ENCODE measurements at places on chromosomes 13 and 19.

- DNase-seq = no peak
Measured at GRCh38 chr19:14413693-14414181, 5.4 kb downstream of the DDX39A start.

DNA sequence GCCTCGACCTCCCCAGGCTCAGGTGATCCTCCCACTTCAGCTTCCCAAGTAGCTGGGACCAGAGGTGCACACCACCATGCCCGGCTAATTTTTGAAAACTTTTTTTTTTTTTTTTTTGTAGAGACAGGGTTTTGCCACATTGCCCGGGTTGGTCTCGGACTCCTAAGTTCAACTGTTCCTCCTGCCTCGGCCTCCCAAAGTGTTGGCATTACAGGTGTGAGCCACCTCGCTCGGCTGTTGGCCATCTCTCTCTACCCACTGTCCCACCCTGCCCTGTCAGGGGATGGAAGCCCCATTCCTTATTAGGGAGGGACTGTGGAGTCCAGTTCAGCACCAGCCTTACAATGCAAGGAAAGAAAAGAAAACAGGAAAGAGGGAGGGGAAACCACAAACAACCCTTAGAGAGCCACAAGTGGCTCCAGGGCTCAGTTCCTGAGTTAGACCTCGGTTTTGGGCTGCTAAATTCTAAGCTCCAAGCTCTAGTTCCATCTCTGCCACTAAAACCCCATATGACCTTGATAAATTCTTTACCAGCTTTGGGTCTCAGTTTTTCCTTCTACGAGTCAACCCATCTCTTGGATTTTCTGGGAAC is 31.7 kb downstream of the ACTL9 start:
- no peak for DNase-seq

DNA sequence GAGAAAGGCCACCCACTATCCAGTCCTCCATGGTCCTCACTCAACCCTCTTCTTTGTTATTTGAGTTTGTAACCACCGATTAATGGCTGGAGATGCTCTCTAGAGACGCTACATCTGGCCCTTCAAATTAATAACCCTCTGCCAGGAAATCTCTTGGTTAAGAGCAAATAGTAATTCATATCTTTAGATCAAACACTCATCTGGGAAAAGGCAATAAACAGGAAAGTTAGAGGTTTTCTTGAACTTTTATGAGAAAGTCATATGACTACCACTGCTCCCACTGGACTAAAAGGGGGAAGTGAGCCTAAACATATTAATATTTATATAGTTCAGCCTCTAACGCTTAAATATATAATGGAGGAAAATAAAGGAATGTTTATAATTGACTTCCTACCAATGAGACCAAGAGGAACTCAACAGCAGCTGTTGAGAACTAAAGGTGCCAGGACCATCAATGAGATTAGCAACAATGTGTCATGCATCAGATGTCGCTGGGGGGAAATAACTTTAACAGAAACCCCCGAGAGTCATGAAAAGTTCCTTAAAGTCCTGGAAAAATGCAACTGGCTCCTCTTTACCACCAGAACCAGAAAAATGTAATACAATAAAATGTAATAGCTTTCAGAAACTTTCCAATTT is 2.7 kb downstream of the TBC1D4 start:
- DNase-seq = no peak

DNA sequence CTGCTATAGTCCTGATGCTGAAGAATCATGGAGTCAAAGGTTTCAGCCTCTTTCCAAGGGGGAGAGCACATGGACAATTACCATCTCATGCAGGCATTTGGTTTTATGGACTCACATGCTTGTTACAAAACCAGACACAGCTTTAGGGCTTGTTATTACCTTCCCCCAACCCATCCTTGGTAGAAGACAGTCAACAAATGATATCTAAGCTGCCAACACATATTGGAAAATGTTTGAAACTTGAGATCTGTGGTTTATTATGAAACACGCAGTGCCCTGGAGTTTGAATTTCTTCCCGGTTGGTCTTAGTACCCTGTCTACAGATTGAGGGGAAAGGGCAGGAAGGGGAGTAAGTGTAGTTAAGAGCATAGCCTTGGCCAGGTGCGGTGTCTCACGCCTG is 12.5 kb upstream of the CYP2A6 start:
- DNase-seq = no peak

- no peak for DNase-seq
Measured at GRCh38 chr13:73194310-73194709, 135.5 kb downstream of the KLF5 start.

GRCh38 chr13:98681049-98681448 is 71.4 kb downstream of the SLC15A1 start:
- no peak for DNase-seq

DNA sequence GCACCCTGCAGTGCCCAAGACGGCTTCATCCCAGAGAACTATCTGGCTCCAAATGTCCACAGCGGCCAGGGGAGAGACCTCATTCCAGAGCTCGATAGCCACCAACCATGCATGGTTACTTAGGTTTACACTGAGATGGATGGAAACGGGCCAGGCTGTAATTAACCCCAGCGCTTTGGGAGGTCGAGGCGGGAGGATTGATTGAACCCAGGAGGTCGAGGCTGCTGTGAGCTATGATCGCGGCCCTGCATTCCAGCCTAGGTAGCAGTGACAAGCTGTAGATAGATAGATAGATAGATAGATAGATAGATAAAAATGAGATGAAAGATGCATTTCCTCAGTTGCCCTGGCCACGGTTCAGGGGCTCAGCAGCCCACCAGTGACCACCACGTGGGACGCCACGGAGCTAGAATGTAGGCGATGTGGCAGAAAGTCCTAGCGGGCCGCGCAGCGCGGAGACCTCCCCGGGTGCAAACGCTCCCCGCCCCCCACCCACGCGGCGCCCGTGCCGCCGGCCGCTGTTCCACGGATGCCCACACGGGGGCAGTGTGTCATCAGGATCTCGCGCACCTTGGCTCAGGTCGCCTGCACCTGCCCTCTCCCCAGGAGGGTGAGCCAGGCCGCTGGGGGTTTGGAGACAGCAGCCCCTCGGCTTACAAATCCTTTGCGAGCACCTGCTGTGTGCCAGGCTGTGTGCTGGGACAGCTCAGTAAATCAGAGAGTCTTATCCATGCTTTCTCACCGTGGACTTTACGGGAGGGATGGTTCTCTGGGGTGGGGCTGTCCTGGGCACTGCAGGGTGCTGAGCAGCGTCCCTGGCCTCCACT is 13.5 kb upstream of the TLE5 start:
- DNase-seq = peak; percentile 76

DNA sequence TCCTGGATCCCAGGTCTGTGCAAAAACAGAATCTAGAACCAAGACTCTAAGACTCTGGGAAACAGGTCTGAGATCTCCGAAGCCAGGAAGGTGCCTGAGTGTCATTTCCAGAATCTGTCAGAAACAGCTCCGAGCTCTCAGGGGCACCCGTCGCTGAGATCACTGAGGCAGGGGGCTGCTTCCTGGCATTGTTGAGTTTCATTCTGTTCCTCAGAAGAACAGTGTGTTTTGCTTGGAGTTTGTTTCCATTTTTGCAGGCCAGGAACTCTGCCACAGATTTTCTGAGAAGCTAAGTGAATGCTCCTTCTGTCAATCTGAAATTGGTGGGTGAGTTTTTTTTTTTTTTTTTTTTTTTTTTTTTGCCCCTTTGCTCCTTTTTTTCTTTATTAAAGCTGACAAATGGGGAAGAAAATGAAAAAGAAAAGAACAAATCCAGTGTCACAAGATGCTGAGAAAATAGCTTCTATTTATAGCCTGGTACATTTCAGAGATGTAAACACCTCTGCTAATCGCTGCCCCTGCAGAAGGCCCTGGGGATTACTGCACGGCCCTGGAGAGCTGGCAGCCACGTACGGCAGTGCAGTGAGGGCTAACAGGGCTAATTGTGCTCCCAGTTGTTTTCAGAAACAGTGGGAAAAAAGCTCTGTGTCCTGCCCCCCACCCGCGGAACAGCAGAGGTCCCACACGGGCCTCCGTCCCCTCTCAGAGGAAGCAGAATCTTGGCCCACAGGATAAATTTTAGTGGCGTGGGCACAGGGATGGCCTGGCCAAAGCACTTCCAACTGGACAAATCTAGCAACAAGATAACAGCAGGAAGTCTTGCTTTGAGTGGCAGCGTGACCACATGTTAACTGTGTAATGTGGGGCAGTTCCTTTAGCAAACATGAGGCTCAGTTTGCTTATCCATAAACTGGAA is 237.6 kb upstream of the IRS2 start:
- DNase-seq = no peak

GRCh38 chr19:56261145-56261544 is 11.4 kb upstream of the EDDM13 start:
- no peak for DNase-seq

DNA sequence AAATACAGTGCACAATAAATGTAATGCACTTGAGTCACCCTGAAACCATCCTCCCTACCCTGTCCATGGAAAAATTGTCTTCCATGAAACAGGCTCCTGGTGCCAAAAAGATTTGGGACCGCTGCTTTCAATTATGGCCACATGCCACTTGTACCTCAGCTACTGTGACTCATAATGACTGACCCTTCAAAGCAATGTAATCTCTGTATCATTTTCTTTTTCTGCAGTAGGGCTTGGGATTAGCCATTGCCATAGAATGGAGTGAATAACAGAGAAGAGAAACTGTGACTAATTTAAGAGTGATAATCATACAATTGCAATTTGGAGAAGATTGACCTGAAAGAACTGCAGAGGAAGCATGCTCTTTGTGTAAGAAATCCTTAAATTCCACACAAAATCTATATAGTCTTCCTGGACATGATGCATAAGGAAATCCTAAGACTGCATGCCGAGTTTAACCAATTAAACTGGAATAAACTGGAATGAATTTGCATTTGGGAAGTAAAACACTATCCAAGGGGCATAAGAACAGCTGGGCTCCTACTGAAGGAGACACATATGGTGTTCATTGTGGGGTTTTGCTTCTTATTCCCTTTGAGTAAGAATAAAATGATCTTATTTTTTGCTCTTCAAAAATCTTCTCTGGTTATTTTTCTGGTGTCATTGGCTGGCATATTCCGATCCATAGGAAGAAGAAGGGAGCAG is 59.5 kb upstream of the SLC7A1 start:
- no peak for DNase-seq

- DNase-seq = no peak
Measured at GRCh38 chr13:50519866-50520265, 323.6 kb downstream of the DLEU7 start.

- no peak for DNase-seq
Measured at GRCh38 chr13:22454586-22454985, 726.2 kb upstream of the SGCG start.

GRCh38 chr13:110436276-110436675 is 125.2 kb downstream of the RAB20 start:
- DNase-seq = no peak

- DNase-seq = no peak
Measured at GRCh38 chr13:83815598-83815997, 66.7 kb downstream of the SLITRK1 start.

GRCh38 chr13:85970727-85971126 is 171.5 kb upstream of the SLITRK6 start:
- no peak for DNase-seq

DNA sequence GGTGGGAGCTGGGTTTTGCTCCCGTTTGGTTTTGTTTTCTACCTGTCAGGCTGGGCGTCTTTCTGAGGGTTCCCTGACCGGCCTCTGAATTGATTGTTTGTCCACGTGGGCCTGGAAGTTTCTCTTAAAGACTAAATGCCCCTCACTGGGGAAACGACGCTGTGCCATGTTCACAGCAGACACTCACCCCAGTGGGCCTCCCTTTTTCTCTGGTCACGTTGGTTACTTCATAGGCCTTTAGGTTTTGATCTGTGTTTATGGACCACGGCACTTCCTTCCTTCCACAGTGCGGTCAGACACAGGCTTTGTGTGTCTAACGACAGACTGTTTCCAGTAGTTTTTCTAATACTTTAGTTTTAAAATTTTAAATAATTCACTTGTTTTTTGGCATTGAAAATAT is 20.1 kb upstream of the NDUFS7 start:
- DNase-seq = no peak

GRCh38 chr19:46898731-46899130 is 37.9 kb downstream of the ARHGAP35 start:
- DNase-seq = no peak

GRCh38 chr19:30555075-30555790 is 183.0 kb downstream of the ZNF536 start:
- no peak for DNase-seq

GRCh38 chr19:10617409-10618121 is 7.8 kb upstream of the SLC44A2 start:
- no peak for DNase-seq

DNA sequence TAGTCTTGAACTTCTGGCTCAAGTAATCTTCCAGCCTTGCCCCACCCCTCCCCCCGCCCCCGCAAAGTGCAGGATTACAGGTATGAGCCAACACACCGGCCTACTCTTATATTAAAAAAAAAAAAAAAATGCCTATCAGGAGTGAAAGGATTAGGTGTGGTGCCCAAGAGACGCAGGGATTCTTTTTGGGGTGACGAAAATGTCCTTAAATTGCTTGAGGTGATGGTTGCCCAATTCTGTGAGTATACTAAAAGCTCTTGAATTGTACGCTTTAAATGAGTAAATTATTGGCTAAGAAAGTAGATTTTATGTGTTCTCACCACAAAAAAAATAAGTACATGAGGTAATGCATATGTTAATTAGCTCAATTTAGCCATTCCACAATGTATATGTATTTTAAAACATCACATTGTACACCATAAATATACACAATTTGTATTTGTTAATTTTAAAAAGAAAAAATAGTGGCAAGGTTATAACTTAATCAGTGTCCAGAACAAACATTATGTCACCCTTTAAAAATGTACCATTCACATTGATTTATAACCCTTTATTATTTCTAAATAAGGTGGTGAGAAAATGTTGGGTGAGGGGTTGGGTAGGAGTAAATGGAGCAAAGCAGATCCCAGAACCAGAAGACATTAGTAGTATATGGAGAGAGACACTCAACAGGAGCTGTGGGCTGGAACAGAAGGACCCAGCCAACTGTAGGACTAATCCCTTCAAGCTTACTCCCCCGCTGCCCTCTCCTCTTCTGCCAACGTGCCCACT is 3.9 kb downstream of the IGSF23 start:
- DNase-seq = no peak

DNA sequence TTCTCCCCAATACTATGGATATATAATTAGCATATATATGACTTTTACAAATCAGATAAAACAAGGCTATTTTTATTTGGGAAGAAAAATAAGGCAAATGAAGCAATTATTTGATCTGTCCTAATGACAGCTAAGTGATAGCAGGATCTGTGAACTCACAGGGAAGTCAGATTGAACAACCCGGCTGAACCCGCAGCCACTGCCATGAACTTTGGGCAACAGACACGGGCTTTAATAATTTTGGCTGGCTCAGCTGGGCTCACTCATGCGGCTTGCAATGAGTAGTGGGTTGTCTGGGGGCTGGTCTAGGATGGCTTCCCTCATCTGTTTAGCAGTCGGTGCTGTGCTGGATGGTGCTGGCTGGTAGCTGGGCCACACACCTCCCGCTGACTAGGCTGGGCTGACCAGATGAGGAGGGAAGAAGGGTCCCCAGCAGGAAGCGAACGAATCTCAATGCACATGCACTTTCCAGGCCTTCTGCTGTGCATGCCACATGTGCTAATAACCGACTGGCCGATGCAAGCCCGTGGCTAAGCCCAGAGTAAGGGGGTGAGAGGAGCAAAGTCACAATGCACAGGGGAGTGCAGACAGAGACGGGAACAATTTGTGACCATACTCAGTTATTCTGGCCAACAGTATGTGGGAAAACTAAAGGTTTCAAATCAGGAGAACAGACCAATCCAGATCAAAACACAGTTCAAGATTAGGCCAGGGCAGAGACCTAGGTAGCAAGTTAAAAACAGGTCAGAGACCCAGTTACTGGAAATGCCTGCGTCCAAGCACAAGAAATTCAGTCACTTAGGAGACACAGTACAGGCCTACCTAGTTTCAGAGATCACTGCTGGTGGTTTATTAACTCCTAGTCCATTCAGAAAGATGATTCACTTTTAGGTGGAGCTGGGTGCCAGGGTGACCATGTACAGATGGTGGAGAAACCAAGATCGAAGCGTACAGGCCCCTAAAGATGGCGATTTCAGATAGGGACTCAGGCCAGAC is 22.3 kb downstream of the CRYL1 start:
- DNase-seq = no peak
